ENCODE measurements at places on chromosomes 2 and 18. TPM values are rescaled to one million over a fixed set of nuclear protein-coding genes. Genes with fewer than 3 reads are reported as not detected.

Gene EPHA4
- total RNA-seq = 0.31 TPM

Gene CBLN2
- total RNA-seq = not detected

Gene TFCP2L1
- total RNA-seq = 0.12 TPM

Gene GREB1L
- total RNA-seq = not detected

GRCh38 chr2:134648586-134648985, 70.2 kb downstream of the TMEM163 start:
- no peaks in the 10 kb centered on the region for H3K4me1 ChIP-seq
- no peak for DNase-seq
- H3K27ac ChIP-seq = no peak overlapping the region
- peaks cover 7% of the 10 kb centered on the region for H3K27me3 ChIP-seq
- H3K4me3 ChIP-seq = no peak overlapping the region

GRCh38 chr2:6937157-6937556, 19.9 kb downstream of the RNF144A start:
- H3K36me3 ChIP-seq = peaks cover 23% of the 10 kb centered on the region
- no peak overlapping the region for H3K27ac ChIP-seq
- DNase-seq = peak; percentile 36
- no peaks in the 10 kb centered on the region for H3K27me3 ChIP-seq

DNA sequence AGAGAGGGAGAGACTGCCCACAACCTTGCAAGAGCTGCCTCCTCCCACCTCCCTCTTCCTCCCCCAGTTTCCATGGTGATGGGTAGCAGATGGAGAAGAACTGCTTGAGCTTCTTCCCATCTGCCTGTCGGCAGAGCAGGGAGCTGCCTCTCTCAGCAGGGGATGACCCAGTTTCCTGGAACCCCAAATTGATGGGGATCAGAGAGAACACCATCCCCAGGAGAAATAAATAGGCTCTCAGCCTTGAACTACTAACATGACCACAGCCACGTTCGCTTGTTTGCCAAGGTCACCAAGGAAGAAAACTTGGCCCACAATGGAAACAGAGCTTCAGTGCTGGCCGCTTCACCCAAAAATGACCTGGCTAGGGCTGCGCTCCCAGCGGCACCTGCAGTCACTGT, 82.2 kb downstream of the ADD2 start:
- DNase-seq = no peak
- H3K4me1 ChIP-seq = peaks cover 2% of the 10 kb centered on the region
- no peak overlapping the region for H3K4me3 ChIP-seq

GRCh38 chr18:48310353-48310752, 98.8 kb downstream of the ZBTB7C start:
- no peak overlapping the region for H3K27ac ChIP-seq
- H3K36me3 ChIP-seq = no peaks in the 10 kb centered on the region
- no peak overlapping the region for H3K4me3 ChIP-seq
- H3K4me1 ChIP-seq = no peaks in the 10 kb centered on the region
- DNase-seq = no peak
- peaks cover 19% of the 10 kb centered on the region for H3K27me3 ChIP-seq

GRCh38 chr2:39998617-39999016, 219.6 kb upstream of the THUMPD2 start:
- H3K36me3 ChIP-seq = peaks cover 13% of the 10 kb centered on the region
- H3K4me3 ChIP-seq = no peak overlapping the region
- no peak for DNase-seq

Data from activated CD4-positive, alpha-beta T cell treated with anti-CD3 and anti-CD28 coated beads, Interleukin-2, amount 10 ng/mL, durations not matched to agents 24 days and 14 days (primary cell).